Kidney (tissue), 22 donors: ENCODE measurements at places on chromosomes 12 and 14.

GRCh38 chr12:14810167-14810952, 3.6 kb downstream of the SMCO3 start:
- DNase-seq: no peak

DNA sequence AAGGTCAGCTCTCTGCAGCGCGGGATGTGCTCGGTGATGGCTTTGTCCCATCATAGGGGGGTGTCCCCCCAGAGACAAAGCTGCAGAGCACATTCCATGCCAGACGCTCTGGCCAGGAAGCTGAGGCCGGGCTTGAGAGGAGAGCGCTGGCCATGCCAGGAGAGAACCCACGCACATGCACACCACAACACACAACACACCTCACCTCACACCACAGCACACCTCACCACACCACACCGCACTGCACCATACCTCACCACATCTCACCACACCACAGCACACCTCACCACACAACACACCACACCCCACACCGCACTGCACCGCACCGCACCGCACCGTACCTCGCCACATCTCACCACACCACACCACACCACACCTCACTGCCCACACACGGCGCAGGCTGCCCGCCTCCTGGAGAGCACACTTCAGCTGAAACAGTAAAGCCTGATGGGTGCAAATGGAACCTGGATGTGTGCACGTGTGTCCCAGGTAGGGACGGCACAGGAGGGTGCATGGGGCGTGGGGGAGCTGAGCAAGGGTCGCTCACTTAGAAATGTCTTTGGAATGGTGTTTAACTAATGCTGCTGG, 10.8 kb downstream of the ANKRD9 start:
- no peak for DNase-seq

- no peak for DNase-seq
These were observed 273.6 kb downstream of the AKAP6 start for GRCh38 chr14:32602699-32603098.

- no peak for DNase-seq
These were observed 113.3 kb upstream of the AMIGO2 start for GRCh38 chr12:47193066-47193465.

GRCh38 chr14:69101331-69101826, 51.5 kb downstream of the DCAF5 start:
- no peak for DNase-seq

- no peak for DNase-seq
These were observed 63.9 kb upstream of the GALNT9 start for GRCh38 chr12:132393245-132393795.

DNA sequence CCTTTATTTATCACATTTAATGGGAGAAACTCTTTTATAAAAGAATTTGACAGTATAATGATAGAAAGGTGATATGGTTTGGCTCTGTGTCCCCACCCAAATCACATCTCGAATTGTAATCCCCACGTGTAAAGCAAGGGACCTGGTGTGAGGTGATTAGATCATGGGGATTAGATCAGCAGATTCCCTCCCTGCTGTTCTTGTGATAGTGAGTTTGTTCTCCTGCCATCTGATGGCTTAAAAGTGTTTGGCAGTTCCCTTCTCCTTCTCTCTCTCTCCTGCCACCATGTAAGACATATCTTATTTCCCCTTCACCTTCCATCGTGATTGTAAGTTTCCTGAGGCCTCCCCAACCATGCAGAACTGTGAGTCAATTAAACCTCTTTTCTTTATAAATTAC, 1110.3 kb downstream of the FLRT2 start:
- no peak for DNase-seq

GRCh38 chr14:26863736-26864135, 265.9 kb upstream of the NOVA1 start:
- DNase-seq: no peak

DNA sequence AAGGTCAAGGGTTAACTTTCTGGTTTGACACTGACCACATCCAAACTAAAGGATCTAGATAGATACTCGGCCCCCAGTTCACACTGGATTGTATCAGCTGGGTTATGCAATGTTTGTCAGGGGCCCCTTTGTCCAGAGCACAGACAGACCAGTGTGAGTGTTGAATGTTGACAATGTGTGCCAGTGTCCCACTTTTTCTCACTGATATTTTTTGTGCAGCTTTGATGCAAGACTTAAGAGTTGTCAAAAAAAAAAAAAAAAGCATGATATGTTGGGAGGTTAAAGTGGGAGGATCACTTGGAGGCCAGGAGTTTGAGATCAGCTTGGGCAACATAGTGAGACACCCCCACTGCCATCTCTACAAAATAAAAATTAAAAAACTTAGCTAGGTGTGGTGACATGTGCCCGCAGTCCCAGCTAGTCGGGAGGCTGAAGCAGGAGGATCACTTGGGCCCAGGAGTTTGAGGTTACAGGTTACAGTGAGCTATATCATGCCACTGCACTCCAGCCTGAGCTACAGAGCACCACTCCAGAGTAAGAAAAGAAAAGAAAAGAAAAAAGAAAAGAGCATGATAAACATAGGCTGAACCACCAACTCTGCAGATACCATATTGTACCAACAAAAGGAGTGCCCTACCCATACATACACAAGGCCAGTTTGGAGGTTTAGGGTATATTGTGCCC, 97.5 kb downstream of the LGR5 start:
- no peak for DNase-seq

- DNase-seq: no peak
These were observed 11.9 kb downstream of the DLST start for GRCh38 chr14:74893614-74894091.

DNA sequence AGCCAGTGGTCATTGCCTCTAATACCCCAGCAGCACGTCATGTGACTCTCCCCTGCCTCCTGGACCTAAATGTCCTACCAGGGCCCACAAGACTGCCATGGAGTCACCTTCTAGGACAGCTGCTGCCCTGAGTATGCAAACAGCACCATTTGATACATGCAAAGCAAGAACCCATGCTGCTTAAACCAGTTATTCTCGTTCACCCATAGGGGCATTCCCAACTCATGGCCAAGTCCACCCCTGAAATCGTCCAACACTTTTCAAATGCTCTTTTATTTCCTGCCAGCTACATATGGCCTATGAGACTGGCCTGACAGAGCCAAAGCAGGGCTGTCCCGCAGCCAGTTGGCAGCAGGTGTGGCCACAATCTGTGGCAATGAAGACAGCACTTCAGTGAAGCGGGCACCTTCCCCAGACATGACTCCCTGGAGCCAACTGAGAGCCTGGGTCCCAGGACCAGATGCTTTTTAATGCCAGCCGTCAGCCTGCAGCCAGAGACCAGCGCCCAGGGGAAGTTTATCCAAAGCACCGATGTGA, 99.9 kb downstream of the BCAT1 start:
- DNase-seq: no peak

GRCh38 chr14:55336691-55337090, 65.5 kb downstream of the FBXO34 start:
- DNase-seq: no peak

- peak; percentile 24 for DNase-seq
These were observed 143.2 kb downstream of the ZFP36L1 start for GRCh38 chr14:68649476-68650189.

DNA sequence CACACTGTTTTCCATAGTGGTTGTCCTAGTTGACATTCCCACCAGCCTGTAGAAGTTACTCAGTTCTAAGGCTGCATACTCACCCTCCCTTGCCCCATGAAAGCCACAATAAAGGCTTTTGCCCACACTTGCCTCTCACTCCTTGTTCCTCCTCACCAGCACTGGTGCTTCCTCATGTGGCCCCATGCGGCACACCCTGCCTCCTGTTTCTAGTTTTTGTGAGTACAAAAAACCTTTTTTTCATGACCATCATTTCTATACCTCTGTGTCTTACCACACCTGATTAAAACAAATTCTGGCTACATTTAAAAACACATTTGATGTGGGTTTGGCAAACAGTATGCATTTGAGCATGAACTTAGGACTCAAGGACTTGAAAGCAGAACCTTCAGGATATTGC, 40.7 kb upstream of the RIN3 start:
- no peak for DNase-seq

GRCh38 chr12:262817-263216, at the start of gene SLC6A13:
Gene SLC6A13, minus strand, starts transcription at chr12:262836. Its CDS starts 2,784 bp downstream, at chr12:260052.
- peak; percentile 94 for DNase-seq

- DNase-seq: no peak
These were observed 92.7 kb downstream of the DYRK2 start for GRCh38 chr12:67741270-67741669.

DNA sequence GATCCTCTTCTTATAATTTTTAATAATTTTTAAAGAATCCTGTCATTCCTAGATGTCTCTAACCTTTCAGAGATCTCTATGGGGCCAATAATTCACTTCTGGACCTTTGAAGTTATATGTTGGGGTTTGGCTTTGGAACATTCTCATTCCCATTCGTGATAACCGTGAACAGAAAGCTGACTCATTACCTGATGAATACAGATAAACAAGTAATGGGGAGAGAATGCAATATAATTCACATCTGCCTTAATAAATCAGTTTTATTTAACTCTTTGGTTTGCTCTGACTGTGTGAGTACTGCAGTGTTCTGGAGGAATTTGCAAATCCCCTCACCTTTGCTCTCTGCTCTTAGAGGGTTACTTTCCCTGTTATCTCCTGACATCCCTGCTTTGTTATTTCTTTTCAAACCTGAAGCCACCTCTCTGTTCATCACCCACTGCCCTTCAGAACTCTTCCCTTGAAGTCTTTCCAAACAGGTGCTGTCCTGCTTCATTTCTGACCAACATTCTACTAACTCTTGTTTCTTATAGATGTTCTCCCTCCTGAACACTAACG, 79.6 kb upstream of the SLC38A2 start:
- no peak for DNase-seq
